ENCODE measurements at places on chromosomes 16 and 17. TPM values are rescaled to one million over a fixed set of nuclear protein-coding genes. Genes with fewer than 3 reads are reported as not detected.

GRCh38 chr16:73670836-73671820, 623.2 kb upstream of the ZFHX3 start:
- no peak for DNase-seq

DNA sequence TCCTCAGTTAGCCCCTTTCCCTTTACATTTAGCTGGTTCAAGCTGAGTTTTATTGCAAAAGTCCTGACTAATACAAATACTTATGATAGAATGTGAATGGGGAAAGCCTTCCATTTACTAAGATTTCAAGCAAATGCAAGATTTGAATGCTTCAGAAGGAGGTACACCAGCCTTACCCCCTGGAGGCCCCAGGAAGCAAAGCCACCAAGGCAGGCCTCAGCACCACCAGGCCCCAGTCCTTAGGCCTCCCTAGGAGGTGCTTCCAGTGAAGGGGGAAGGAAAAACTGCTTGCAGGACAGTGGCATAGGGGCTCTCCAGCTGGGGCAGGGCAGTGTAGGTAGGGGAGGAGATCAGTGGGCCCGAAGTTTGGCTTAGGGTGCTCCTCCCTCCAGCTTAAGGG, 7.3 kb upstream of the PRPSAP2 start:
- DNase-seq = no peak

SKA2 gene
- total RNA-seq = 25.8 TPM

- peak; percentile 64 for DNase-seq
These were observed 671 bp downstream of the DGKE start for GRCh38 chr17:56834380-56835263.

DNA sequence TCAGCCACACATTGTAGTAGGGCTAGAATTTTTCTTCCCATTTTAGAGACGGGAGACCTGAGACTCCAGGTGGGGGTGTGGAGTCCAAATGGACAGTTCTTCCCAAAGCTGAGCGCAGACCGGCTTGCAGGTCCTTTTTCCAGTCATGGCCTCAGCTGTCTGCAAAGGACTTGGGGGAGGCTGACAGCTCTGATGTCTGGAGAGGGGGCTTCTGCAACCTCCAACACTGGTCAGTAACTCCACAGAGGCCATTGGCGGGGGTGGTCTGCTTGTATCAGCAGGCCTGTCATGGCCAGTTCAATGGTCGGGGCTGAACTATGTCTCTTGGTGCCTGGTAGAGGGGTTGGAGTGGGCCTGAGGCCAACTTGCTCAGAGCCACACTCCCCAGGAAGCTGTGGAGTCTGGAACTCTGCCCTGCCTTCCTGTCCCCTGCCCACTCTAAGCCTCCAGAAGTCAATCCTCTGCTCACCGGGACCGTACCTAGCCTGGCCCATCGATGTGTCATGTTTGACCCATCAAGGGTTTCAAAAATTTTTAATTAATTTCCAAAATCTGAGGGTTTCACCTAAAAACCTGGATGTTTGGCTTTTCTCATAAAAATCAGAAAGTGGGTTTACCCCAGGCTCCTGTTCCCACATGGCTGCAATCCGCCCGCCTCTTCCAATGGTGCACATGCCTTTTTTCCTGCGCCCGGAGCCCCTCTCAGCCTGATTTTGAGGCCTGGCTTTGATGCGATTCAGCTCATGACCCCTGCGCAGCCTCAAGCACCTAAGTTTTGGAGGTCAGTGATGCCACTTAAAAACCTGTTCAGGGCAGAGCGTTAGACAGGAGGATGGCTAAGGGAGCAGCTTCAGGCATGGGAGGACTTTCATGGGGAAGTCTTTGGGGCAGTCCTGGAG, 39.9 kb downstream of the SNX20 start:
- DNase-seq = no peak

- DNase-seq = no peak
These were observed 391.4 kb downstream of the UTP18 start for GRCh38 chr17:51651513-51652298.

DNA sequence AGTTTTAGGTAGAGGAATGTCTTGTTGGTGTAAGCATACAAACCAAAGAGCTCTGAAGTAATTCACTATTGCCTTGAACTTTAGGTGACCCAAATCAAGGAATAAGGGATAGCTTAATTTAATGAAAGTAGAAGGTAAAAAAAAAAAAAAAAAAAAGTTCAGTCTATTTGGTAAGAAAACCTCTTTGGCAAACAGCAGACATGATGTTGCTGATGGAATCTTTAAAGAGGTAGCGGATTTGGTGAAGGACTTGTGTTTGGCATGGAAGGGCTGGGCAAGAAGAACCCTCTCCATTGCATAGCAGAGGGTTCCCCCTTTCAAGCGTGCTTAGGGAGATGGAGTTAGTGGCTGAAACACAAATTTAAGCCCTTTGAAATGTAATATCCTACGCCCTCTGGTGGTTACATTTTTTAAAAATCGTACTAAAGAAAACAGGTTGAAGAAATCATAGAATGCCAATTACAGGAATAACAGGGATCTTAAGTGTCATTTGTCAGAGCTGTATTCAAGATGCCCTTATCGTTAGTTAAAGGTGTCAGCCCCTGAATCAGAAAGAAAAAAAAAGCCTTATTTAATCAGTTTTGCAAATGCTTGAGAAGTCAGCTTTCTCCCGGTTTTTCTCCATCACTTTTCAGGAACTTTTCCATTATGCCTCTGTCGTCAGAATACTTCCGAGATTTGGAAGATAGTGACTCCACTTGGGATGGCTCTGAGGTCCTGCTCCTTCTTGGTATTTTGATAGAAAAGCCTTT, 383.1 kb downstream of the KCNJ2 start:
- DNase-seq = no peak

DNA sequence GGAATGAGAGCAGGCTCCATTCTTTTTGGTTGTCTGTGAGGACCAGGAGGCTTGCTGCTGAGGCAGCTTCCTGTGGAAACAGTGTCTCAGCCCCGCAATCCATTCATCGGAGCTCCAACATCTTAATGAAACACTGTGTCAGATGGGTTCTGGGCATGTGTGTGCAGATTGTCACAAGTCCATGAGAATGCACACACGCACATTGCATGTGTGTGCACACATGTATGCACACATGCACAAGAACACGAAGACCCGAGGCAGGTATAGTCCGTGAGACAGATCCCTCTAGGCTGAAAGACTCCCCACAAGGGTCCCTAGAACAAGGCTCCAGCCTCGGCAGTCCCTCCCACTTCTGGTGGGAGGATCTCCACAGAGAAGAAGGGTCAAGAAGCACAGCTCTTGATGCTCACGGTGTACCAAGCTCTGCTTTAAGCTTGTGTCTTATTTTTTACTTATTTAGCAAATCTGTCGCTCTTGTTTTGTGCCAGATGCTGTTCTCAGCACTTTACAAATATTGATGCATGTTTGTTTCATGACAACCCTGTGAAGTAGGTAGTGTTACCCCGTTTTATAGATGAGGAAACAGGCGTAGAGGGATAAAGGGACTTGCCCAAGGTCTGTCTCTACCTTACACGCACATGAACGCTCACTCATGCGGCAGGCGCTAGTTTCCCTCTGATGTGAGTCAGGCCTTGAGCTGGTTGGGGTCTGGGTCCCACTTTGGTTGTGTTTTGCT, 213.1 kb downstream of the SEC14L1 start:
- DNase-seq = peak; percentile 39

GRCh38 chr17:82583720-82584234, 64.2 kb downstream of the FOXK2 start:
- no peak for DNase-seq

FBXW10B gene
- total RNA-seq = 1.7 TPM

DNA sequence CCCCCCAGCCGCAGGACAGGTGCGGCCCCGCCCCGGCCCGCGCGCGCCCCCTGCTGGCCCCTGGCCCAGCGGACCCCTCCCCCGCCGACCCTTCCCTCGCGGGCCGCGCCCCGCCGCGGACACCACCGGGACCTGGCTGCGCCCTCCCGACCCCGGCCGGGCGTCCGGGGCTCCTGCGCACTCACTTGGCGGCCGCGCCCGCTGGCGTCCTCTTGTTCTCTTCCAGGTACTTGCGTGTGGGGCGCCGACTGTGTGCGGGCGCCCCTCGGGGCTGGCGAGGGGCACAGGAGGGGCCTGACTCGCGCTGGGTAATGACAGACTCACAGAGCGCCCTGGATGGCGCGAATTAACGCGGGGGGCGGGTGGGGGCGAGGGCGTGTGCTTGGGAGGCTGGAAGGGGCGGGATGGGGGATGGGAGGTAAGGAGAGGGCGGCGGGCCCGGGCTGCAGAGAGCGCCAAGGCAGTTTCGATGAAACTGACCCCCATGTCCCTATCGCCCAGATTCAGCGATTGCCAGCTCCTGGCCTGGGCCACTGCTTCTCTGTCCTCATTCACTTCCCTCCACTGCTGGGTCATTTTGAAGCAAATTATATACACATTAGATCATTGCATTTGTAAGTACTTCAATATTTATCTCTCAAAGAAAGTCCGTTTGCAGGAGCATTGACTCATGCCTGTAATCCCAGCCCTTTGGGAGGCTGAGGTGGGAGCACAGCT, 445 bp upstream of the DBNDD1 start:
- DNase-seq = no peak

- DNase-seq = peak; percentile 50
These were observed 174.2 kb downstream of the TANC2 start for GRCh38 chr17:63140255-63140654.

DNA sequence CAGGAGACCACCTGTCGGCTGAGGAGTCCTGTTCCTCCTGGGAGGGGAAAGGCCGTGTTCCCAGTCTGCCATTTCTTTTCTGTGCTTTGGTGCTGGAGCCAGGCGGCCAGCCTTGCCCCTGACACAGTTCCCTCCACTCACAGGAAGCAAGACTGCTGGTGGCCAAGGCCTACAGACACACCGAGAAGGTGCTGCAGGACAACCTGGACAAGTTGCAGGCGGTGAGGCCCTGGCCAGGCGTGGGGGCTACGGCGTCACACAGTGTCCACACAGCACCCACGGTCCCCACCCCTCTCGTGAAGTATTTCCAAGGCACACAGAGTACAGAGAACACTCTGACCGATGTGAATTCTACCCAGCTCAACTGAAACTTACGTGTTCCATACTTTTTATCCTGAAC, 6.1 kb upstream of the RPL13 start:
- DNase-seq = no peak

GRCh38 chr16:26688105-26688504, 378.6 kb upstream of the C16orf82 start:
- no peak for DNase-seq

NPIPB13 gene
- 19.5 TPM for total RNA-seq

ULK2 gene
- 28.9 TPM for total RNA-seq

- no peak for DNase-seq
These were observed 2.4 kb downstream of the HDAC5 start for GRCh38 chr17:44120851-44121605.

DNA sequence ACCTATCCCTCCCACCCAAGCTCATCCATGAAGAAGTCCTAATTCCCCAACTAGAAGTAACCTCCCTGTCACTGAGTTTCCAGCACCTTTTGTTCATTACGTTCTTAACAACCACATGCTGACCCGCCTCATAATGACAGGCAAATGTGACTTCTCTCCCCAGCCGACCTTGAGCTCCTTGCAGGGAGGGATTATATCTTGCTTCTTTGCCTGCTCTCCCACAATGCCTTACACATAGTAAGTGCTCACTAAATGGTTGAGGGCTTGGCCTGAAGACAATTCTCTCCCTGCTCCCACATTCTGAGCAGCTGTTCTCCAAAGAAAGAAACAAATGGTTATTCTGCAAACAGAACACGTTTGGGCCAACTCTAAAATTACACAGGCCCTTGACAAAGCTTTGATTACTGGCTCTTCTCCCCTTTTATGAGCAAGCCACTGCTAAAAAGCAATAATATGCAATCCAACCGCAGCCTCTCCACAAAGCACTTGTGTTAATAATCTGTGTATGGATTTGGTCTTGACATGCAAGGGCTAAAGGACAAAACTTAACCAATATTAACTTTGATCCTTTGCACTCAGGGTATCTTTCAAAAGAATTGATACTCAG, 23.2 kb downstream of the SLC39A11 start:
- no peak for DNase-seq

DNA sequence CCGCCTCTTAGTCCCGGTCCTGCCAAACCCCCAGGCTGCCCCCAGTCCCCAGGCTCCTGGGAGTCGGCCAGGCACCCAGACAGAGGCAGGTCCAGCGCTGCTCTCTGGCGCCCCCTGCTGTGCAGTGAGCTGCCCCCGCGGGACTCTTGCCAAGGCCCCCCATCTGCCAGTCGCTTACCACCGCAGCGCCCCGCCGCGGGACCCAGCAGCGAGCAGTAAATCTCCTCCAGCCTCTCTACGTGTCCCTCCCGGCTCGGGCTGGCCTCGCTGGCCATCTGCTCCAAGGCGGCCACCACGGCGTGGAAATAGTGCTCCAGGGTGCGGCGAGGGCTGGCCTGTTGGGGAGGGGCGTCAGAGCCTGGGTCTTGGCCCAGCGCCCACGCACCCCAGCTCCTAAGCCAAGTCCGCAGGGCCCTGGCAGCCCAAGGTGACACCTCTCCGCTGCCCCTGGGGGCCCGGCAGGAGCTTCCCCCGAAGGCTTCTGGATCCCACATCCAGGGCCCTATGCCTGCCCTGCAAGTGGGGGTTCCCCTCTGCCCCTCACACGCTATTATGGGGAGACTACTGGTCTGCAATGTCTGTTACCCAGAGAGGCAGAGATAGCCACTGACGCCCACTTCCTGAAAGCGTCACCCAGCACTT, 33.7 kb upstream of the MFSD6L start:
- DNase-seq = no peak

GRCh38 chr16:59126486-59126885, 392.4 kb upstream of the GOT2 start:
- DNase-seq = no peak

DNA sequence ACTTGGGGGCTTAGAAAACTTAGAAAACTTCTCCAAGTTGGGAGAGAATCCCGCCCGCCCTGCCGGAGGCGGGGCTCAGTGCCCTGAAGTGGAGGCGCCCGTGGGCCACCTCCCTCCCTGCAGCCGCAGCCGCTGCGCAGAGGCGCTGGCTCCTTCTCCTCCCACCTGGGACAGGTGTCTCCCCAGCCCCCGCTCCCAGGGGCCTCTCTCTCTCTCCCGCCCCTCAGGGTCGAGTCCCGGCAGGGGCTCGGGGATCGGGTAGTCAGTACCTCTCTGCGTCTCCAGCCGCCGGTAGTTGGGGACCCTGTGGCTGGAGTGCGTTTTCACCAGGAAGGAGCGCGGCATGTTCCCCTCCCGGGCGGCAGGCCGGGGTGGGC, 257 bp downstream of the SNAI3 start:
- no peak for DNase-seq

LGALS9 gene
- 64.0 TPM for total RNA-seq

- DNase-seq = no peak
These were observed 3.0 kb downstream of the ICAM2 start for GRCh38 chr17:64017381-64017980.

EVI2A gene
- total RNA-seq = 9.2 TPM

TMED6 gene
- total RNA-seq = 1.1 TPM

GRCh38 chr17:74342224-74342623, 16.2 kb downstream of the KIF19 start:
- no peak for DNase-seq

DNA sequence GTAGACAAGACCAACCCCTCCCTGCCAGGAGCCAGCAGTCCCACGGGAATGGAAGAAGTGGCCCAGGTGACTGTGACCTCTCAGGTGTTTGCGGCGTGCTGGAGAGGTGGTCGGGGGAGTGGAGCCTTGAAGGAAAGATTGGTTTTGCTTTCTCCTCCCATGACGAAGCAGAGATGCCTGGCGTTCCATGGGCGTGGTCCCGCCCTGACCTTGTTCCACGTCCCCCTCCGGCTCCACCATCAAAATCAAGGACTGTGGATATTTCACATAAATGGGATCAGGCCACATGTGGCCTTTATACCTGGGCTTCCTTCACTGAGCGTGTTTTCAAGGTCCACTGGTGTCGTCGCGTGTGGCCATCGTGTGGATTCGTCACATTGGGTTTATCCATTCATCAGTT, 270.6 kb upstream of the TNRC6C start:
- DNase-seq = no peak

GRCh38 chr16:71188956-71189712, 41.4 kb downstream of the HYDIN start:
- no peak for DNase-seq
